ENCODE measurements at places on chromosomes 12 and 14. TPM values are rescaled to one million over a fixed set of nuclear protein-coding genes. Genes with fewer than 3 reads are reported as not detected.

DNA sequence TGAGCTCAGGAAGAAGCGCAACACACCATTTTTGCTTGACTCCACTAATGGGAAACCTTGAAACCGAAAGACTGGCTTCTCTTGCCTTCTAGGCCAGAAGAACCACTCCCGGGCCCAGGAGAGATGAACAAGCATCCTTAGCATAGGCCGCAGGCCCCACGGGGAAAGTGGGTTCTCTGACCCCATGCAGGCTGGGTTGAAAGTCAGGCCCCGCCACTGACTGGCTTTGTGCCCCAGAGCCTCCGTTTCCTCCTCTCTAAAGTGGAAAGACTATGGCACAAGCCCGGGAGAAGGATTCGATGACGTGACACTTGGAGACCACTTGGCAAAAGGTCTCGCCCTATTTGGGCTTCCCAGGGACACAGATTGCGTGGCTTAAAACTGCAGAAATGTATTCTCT is 9.9 kb upstream of the FZD10 start:
- no peak for DNase-seq

DNA sequence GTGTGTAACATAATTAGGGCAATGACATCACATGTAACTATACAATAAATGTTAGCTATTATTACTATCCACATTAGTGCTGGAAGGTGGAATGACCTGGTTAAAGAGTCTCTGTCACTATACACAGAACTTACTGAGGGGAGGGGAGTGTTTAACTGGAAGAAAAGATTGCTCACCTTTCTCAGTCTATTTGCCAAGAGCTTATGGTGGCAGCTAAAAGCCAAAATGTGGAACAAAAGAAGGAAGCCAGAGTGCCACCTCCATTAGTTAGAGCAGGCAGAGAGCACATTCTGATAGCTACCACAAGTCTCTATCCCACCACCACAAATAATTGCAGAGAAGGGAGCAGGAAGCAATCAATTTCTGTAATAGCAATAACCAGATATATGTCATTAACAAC is 124.4 kb downstream of the MED13L start:
- no peak for DNase-seq

DNA sequence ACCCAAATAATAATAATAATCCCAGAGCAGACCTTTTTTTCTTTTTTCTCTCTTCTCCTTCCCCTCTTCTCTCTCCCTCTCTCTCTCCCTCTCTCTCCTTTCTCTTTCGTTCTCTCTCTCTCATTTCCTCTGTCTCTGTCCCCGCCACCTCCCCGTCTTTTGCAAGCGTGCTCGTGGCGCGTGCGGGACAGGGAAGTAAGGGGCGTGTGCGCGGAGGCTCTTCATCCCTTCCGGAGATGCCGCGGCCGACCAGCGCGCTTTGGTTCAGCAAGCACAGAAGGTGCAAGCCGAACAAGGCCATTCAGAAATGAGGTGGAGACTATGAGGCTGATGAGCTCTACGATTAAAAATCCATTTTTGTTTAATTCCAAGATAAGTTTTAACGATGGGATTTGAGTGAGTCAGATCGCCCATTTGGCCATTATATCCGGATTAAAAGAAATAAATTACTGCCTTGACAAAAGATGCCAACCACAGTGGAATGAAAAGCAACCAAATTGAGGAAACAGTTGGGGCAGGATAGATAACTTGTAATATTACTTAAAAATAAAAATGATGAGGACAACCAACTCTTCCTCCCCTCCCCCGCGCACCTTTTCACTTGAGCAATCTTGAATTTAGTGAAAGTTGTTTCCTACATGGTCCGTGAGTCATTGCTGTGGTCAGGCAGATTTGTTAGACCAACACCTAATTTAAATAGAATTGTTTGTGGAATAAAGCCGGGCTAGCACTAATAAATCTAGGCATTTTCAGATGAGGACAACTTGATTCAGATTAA is 1.2 kb upstream of the AMIGO2 start:
- peak; percentile 70 for DNase-seq

DNA sequence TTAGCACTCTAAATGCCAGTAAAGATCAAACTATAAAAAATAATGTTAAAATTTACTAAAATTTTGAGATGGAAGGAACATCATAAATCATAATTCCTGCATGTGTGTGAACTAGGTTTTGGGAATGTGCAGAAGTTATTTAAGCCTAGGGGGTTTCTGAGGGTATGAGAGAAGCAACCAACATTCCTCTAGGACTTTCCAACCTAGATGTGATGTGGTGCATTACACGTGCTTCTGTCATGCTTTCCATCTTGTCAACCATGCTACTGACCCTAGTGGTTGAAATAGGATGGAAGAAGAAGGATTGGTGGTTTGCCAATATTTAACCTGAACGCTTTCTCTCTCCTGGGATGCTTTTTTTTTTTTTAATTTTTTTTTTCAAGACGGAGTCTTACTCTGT is 209.3 kb downstream of the AEBP2 start:
- no peak for DNase-seq

GRCh38 chr12:67367843-67368242 is 98.7 kb downstream of the CAND1 start:
- no peak for DNase-seq

DNA sequence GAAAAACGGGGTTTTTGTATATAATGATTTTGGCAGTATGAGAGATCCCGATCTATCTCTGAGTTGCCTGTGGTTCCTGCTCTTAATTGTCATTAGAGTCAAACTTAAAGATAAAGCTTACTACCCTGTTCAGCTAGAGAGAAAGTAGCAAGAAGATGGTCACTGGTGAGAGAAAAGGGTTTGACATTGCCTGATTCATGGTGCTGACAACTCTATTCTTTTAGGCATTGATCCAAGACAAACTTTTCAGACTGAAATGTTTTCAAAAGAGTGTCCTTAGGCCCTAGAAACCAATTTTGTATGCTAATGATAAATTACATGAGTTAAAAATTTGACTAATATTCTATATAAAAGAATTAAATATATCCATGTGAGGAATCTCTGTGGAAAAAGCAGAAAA is 35.1 kb downstream of the PELI2 start:
- DNase-seq = peak; percentile 29

- peak; percentile 17 for DNase-seq
Measured at GRCh38 chr14:49896966-49897365, 4.1 kb downstream of the ARF6 start.

- no peak for DNase-seq
Measured at GRCh38 chr14:23346693-23347405, 5.8 kb downstream of the SLC22A17 start.

DNA sequence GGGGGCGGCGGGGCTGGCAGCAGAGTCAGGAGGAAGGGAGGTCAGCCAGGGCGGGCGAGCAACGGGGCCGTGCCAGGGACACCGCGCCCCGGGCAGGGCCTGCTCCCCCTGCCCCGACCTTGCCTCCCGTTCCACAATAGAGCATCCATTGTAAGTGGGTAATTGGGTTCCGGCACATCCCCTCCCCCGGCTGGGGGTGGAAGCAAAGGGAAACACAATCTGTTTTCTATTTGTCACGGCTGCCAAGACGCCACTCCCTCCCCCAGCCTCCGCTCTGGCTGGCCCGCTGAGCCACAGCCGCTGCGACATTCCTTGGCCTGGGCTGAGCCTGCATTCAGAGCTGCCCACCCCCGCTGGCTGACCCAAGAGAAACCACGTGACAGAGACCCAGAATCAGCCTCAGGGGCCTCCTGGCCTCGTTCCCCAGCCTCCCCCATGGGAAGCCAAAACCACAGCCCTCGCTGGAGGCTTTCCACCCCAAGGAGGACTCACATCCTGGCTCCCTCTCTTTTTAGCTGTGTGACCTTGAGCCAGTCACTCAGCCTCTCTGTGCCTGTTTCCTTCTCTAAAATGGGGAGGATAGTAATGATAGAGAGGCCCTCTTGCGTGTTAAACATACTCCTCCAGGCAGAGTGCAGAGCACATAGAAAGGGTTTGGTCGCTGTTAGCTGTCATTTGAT is 117.6 kb downstream of the SCARB1 start:
- DNase-seq = peak; percentile 88

- peak; percentile 38 for DNase-seq
Measured at GRCh38 chr12:46224386-46224785, 44.5 kb downstream of the SLC38A1 start.

GRCh38 chr12:12450043-12450471 is 93.2 kb downstream of the BORCS5 start:
- DNase-seq = no peak

DNA sequence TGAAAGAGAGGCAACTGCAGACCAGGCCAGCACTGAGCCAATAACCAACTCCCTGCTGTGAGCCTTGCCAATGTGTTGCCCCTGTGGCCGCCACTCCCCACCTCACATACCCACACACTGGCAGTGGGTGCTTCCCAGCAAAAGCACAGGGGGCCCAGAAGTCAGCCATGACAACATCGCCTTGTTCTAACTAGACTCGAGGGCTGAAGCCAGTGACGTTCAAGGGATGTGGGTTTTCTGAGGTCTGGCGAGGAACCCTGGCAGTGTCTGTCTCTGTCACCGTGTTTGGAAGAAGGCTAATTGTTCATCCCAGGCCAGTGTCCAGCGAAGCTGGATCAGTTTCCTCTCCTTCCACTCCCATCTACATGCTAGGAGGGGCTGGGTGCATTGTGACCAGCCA is 311.8 kb upstream of the AMIGO2 start:
- no peak for DNase-seq

- peak; percentile 50 for DNase-seq
Measured at GRCh38 chr14:75184492-75184891, 8.1 kb upstream of the TMED10 start.

GRCh38 chr14:103521951-103522563 is 573 bp downstream of the CKB start:
- DNase-seq = no peak

DNA sequence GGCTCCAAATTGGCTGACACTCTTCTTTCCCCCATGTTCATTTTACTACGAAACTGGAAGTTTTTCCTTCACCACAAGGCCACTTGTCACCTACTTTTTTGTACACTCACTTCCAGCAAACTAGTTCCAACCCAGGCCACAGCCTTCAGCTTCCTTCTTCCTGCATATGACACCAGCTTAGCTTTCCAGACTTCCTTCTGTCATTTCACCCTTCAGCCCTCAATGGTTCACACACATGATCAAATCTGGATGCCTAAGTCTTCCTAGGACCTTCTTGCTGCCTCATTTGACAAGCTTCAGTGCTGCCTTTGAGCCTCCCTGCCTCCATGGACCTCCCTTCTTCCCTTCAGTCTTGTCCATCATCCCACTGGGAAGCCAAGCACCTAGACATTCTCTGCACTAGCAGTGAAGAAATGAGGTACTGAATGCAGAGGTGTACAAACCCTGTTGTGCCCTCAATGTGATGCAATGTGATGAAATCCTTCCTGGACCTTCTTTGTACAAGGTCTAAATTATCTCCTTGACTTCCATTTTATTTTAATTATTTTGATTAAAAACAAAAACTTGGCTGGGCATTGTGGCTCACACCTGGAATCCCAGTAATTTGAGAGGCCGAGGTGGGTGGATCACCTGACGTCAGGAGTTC is 4.3 kb upstream of the REC8 start:
- DNase-seq = no peak

DNA sequence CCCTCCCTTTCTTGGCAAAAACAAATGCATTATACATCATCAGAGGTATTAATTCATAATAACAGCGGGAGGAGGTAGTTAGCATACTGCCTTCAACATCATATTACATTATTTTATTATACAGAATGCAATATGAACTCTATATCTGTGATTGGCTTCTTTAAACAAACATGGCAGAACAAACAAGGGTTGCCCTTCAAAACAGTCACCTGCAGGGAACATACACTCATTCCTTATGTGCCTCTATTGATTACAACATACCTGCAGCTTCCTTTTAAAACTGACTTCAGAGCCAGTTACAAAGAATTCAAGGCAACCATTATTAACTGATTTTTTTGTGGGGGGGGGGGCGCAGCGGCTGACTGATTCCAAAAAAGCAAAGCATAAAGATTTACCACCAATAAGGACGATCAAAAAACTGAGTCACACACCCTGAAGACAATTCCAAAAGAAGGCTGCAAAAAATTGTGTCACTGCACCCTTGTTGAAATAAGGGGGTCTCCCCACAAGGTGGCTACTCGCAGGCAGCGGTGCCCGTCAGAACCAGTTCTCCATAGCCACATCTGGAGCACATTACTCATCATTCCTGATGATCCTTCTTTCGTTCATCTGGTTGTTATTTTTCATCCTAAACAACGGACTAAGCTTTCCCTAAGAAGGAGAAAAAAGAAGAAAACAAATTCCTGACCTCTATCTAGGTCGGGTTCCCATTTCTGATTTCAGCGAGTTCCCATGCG is 51.8 kb downstream of the SMUG1 start:
- no peak for DNase-seq

- no peak for DNase-seq
Measured at GRCh38 chr14:23045419-23046357, 3.7 kb downstream of the PSMB11 start.

DNA sequence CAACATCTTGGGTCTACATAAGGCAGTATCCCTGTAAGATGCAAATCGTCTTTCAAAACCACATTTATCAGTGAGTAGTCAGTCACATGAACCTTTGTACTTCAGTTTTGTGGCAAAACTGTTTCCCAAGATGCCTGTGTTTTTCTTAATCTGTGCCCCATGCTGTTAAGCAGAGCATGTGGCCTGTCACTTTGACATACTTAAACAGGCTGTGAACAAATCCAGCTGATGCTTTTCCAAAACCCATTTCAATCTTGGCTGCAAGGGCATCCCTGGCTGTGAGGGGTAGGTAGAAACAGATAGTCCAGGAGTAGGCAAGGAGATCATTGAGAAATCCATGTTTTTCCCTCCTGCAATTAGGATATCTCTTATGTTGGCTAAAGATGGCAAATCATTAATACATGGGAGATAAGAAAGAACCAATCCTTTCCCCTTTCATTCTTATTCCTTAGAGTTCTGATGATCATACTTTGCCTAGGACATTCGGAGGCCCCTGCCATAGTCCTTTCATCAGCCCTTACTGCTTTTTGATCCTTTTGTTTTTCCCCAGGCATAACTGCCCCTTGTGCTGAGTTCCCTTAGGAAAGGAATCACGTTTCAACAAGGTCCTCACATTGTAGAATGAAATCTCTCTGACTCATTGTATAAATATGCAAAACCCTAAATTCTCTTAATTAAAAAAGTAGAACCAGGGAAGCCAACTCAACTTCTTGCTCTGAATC is 121.1 kb upstream of the EEA1 start:
- peak; percentile 93 for DNase-seq

The TTC9 gene
- total RNA-seq = 5.6 TPM

The RBMS2 gene
- 13.0 TPM for total RNA-seq

The OR6C76 gene
- total RNA-seq = not detected

The ANO6 gene
- total RNA-seq = 49.4 TPM

The NPFF gene
- not detected for total RNA-seq

The ADAM21 gene
- total RNA-seq = 1.3 TPM

The SLC38A4 gene
- total RNA-seq = 26.5 TPM

The OR10G2 gene
- not detected for total RNA-seq

The LBHD2 gene
- total RNA-seq = not detected

Measured in LHCN-M2 (cell line).